ENCODE measurements at places on chromosomes 6 and 20.

- no peak for DNase-seq
Observed at GRCh38 chr6:79377047-79377446, 142.6 kb upstream of the HMGN3 start.

DNA sequence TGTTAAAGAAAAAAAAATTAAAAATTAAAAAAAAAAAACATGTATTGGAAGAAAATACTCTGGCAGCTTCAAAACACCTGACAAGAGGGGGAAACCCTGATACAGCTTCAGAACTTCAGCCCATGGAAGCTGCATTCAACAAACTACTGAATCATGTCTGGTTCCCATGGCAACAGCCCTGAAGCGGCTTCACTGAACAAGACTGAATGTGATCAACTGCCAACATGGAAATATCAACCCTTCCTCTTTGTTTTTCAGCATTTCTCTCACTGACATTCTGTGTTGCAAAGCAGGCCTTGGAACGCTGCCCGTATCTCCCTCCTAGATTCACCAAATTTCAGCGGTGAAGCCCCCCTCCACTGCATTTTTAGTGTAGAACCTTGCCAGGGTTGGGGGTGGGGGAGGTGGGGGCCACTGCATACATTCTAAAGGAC lies 91.3 kb upstream of the SHLD1 start:
- peak; percentile 80 for DNase-seq

DNA sequence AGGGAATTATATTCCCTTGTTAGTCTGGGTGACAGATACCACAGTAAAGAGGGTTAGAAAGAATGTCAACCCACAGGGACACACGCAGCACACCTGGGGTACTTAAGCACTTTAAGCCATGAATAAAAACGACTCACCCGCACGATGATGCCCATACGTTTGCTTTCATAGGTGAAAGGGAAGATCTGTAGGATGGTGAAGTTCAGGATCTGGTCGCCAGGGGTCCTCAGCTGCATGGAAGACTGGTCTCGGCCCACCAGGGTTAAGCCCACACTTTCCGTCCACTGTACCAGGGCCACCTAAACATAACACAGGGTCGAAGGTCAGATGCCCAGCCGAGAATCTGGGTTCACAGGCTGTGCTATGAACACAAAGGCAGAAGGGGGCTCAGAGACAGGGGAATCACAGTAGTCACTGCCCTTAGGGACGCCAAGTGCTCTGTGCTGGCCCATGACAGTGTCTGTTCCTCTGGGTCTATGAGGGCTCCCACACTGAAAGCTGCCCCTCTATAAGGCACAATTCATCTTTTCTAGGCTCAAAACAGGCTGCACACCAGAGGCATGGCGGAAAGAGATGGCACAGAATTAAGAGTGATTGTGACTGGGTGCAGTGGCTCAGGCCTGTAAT lies 96.8 kb upstream of the NFATC2 start:
- DNase-seq: peak; percentile 85

- no peak for DNase-seq
Observed at GRCh38 chr6:140320081-140321080, 945.9 kb upstream of the CITED2 start.

DNA sequence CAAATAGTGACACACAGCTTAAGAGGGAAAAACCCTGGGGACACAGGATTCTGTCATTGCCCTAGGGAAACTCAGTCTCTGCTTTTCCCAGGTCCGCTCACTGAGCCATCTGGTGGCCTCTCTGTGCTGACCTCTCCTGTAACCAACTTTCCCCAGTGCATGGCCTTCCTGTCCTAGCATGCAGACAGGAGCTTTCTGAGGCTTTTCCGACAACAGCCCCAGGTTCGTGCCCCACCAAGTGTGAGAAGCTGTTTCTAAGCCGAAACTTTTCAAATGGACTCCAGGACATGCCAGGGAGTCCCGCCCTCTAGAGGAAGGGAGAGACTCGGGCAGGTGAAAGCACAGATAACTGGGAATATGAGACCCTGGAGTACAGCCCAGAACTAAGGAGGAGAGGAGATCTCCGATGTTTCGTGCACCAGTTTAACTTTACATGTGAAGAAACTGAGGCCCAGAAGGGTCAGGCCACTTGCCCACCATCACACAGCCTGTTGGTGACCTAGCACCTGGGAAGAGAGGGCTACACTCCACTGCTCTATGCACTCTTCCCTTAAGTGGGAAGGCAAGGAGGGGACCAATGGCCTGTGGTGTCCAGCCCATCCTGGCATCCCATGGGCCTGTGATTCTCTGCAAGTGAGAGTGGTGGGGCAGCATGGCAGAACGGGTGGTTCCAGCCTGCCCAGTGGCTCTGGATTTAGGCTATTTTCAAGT lies 46.2 kb downstream of the RPP40 start:
- no peak for DNase-seq
